ENCODE measurements at places on chromosomes 6 and 20. TPM values are rescaled to one million over a fixed set of nuclear protein-coding genes. Genes with fewer than 3 reads are reported as not detected.

DNA sequence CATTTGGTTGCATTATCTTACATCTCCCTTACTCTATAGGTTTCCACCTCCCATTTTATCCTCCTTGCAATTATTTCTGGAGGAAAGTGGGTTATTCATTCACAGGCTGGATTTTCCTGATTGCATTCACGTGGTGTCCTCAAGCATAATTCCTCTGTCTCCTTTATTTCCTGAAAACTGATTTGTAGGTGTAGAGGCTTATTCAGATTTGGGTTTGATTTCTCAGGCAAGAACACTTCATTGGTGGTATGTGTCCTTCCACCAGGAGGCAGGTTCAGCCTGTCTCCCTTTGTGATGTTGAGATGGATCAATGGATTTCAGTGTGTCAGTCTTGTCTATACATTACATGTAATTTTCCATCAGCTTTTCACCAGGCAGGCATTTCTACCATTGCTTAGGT is 17.3 kb downstream of the DNPH1 start:
- no peak for DNase-seq

DNA sequence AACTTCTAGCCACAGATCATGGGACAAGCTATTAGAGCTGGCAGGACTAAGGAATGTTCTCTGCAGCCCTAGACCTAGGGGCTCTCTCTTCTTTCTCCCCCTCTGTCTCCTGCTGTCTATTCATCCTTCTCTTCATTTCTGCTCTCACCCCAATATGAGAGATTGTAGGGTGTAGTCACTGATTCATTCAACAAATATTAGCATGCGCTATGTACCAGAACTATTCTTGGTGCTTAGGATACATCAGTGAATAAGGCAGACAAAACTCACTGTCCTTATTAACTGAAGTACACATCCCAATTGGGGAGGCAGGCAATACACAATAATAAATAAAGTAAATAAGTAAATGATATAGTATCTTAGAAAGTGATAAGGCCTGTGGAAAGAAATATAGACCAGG is 14.7 kb upstream of the SIRPB2 start:
- no peak for DNase-seq

- DNase-seq, result no peak
These were observed 14.0 kb downstream of the PAQR8 start for GRCh38 chr6:52375780-52376556.

The NOTCH4 gene
- 15.4 TPM for total RNA-seq

The MAS1 gene
- 0.18 TPM for total RNA-seq

Measured in stomach (tissue), 19 donors.